ENCODE measurements at places on chromosomes 3 and 15.

DNA sequence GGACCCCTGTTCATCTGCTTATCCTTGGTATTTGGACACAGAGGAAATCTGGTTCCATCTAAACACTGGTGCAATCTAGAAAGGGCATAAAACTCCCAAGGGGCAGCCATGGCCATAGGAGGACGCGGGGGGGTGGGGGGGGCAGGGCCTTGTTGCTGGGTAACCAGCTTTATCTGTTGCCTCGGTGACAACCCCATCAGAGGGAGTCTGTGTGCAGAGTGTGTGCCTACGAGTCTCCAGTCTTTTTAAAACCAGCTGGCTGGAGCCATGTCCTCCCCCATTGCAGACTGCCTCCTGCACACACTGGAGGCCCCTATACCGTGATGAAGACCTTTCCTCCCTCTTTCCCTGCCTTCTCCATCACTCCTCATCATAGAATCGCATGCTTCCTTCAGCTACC is 26.4 kb upstream of the CORO2B start:
- no peak for DNase-seq
- peaks cover 48% of the 10 kb centered on the region for H3K27me3 ChIP-seq
- H3K27ac ChIP-seq: no peak overlapping the region

DNA sequence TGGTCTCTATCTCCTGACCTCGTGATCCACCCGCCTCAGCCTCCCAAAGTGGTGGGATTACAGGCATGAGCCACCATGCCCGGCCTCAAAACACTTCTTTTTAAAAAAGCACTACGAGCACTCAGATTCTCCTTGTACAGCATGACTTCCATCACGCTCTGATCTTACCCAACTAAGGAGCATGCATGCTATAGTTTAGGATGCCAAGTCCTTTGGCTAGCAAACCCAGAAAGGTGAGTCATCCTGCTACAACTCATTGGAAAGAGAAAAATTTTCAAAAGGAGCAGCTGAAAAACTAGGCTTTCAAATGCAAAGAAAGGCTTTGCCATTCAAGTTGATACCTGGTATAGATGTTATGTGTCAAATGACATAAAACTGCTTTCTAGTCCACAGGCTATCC is 70.3 kb upstream of the PRICKLE2 start:
- H3K36me3 ChIP-seq: no peaks in the 10 kb centered on the region
- H3K27me3 ChIP-seq: no peaks in the 10 kb centered on the region
- H3K4me1 ChIP-seq: no peaks in the 10 kb centered on the region
- DNase-seq: no peak

DNA sequence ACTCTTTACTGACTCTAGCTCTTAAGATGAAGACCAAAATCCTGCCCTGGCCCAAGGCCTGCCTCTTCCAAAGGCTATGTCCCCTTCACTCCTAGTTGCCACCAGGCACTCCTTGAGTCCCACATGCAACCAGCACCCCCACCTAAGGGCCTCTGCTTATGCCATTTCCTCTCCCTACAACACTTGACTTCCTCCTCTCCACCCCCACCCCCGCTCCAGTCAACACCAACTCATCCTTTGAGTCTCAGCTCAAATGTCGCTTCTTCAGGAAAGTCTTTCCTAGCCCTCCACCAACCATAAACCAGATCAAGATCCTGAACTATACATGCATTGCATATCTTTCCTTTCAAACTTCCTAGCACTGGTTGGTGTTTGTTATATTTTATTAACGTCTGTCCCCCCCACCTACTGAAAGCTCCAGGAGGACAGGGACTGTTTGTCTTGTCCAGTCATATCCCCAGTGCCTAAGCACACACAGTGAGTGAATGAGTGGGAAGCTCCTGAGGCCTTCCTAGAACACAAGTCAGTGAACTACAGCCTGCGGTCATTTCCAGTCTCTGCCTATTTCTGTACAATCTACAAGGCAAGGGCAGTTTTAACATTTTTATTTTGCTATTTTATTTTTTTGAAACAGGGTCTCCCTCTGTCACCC is 7.3 kb downstream of the TBC1D2B start:
- peaks cover 52% of the 10 kb centered on the region for H3K36me3 ChIP-seq
- H3K4me3 ChIP-seq: peak overlapping the region; percentile 70
- no peaks in the 10 kb centered on the region for H3K27me3 ChIP-seq
- peaks cover 38% of the 10 kb centered on the region for H3K4me1 ChIP-seq

DNA sequence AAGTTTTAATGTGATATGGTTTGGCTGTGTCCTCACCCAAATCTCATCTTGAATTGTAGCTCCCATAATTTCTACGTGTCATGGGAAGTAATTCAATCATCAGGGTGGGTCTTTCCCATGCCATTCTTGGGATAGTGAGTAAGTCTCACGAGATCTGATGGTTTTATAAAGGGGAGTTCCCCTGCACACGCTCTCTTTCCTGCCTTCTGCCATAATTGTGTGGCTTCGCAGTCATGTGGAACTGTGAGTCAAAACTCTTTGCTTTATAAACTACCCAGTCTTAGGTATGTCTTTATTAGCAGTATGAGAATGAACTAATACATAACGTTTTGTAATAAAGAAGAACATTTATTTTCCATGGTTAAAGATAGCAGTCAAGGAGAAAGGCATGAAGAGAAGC is 39.2 kb upstream of the GOLIM4 start:
- no peaks in the 10 kb centered on the region for H3K27me3 ChIP-seq
- DNase-seq: no peak
- no peak overlapping the region for H3K27ac ChIP-seq

- no peaks in the 10 kb centered on the region for H3K27me3 ChIP-seq
- peaks cover 31% of the 10 kb centered on the region for H3K4me1 ChIP-seq
- no peak for DNase-seq
- peaks cover 13% of the 10 kb centered on the region for H3K36me3 ChIP-seq
- H3K4me3 ChIP-seq: peak overlapping the region; percentile 88
- H3K27ac ChIP-seq: peak overlapping the region; percentile 85
Measured at GRCh38 chr15:49620199-49620598, 419 bp downstream of the FAM227B start.

GRCh38 chr3:66469220-66469640 is 31.6 kb downstream of the LRIG1 start:
- peaks cover 20% of the 10 kb centered on the region for H3K36me3 ChIP-seq
- H3K4me3 ChIP-seq: peak overlapping the region; percentile 18
- H3K4me1 ChIP-seq: peaks cover 73% of the 10 kb centered on the region
- no peak for DNase-seq
- H3K27ac ChIP-seq: peak overlapping the region; percentile 65
- H3K27me3 ChIP-seq: no peaks in the 10 kb centered on the region

DNA sequence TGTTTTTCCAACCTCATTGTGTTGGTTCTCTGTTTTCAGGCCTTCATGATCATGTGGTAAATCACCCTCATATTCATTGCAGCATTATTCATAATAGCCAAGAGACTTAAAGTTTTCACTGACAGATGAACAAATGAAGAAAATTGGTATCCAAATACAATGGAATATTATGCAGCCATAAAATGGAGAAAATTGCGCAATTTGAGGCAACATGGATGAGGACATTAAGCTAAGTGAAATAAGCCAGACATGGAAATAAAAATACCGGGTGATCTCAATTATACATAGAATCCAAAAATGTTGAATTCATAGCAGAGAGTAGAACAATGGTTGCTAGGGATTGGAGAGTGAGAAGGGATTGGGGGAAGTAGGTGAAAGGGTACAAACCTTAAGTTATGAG is 491.9 kb upstream of the KCNMB2 start:
- H3K27ac ChIP-seq: no peak overlapping the region
- H3K27me3 ChIP-seq: no peaks in the 10 kb centered on the region
- DNase-seq: no peak
- no peaks in the 10 kb centered on the region for H3K4me1 ChIP-seq
- no peak overlapping the region for H3K4me3 ChIP-seq

DNA sequence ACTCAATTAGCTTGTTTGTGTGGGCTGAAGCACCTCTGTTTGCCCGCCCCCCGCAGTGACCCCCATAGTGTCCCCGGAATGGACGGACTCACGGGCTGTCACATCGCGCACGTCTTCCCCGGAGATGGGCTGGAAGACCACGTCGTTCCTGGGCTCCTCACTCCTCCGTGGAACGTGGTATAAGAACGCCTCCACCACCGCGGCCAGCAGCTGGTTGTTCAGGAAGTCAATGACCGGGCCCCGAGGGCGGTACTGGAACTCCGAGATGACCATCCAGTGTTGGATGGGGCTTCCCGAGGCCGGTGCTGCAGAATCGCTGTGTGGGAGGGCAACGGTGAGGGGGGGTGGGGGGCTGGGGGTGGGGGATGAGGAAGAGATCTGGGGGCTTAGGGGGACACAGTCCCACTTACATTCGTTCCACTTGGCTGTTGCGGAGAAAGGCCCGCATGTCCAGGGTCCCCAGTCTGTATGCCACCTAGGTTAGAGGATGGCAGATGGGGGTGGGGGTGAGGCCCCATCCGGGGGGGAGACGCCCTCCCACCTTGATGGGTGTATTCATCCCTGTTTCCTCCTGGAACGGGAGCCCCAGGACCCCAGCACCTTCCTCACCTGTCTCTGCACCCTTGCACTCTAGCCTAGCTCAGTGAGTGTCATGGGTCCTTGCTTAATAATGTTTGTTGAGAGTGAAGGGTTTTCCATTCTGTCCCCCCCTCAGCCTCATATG is 30.2 kb downstream of the MUC20 start:
- peaks cover 4% of the 10 kb centered on the region for H3K27me3 ChIP-seq
- H3K36me3 ChIP-seq: no peaks in the 10 kb centered on the region
- H3K27ac ChIP-seq: no peak overlapping the region
- no peak overlapping the region for H3K4me3 ChIP-seq

DNA sequence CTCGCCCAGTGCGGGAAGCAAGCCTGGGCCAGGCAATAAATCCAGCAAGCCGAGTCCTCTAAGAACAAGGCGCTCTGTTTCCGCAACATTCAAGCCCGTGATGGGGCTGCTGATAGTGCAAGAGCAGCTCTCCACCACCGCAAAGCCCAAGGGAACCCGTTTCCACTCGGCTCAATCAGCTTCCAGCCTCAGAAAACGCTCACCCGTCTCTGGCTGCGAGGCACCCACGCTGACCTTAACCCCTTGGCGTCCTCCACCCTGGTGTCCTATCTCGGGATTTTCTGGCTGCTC is 17.8 kb downstream of the SPATA12 start:
- no peak overlapping the region for H3K27ac ChIP-seq
- peak; percentile 20 for DNase-seq
- peak overlapping the region; percentile 51 for H3K4me3 ChIP-seq
- peaks cover 6% of the 10 kb centered on the region for H3K4me1 ChIP-seq
- H3K36me3 ChIP-seq: no peaks in the 10 kb centered on the region
- H3K27me3 ChIP-seq: peaks cover 59% of the 10 kb centered on the region

GRCh38 chr3:105399611-105400010 is 32.9 kb downstream of the ALCAM start:
- H3K4me1 ChIP-seq: no peaks in the 10 kb centered on the region
- no peak overlapping the region for H3K27ac ChIP-seq
- DNase-seq: no peak
- H3K36me3 ChIP-seq: peaks cover 8% of the 10 kb centered on the region
- H3K27me3 ChIP-seq: no peaks in the 10 kb centered on the region

GRCh38 chr3:99627062-99627826 is 11.2 kb upstream of the COL8A1 start:
- DNase-seq: no peak
- H3K4me3 ChIP-seq: no peak overlapping the region
- H3K4me1 ChIP-seq: peaks cover 4% of the 10 kb centered on the region
- no peaks in the 10 kb centered on the region for H3K36me3 ChIP-seq
- H3K27ac ChIP-seq: no peak overlapping the region

- H3K4me3 ChIP-seq: no peak overlapping the region
- H3K27me3 ChIP-seq: peaks cover 11% of the 10 kb centered on the region
- H3K27ac ChIP-seq: no peak overlapping the region
- DNase-seq: no peak
- peaks cover 25% of the 10 kb centered on the region for H3K4me1 ChIP-seq
- H3K36me3 ChIP-seq: no peaks in the 10 kb centered on the region
Measured at GRCh38 chr3:23760871-23761373, 44.8 kb upstream of the UBE2E1 start.

DNA sequence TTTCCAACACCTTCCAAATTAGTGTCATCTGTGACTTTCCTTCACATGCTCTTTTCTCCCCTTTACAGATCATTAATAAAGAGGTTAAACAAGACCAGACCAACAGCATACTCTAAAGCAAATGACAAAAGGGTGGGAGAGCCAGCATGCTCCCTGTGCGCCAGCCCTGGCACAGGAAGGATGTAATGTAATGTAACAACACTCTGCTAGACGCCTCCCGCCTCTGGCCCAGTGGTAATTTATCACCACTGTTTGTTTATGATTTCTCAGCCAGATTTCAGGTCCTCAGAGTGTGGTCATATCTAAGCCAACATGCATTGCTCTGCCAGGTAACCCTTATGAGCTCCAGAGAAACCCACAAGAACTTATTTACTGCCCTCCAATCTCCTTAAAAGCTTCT is 189.5 kb upstream of the WNT5A start:
- H3K27ac ChIP-seq: no peak overlapping the region
- no peak for DNase-seq
- H3K36me3 ChIP-seq: no peaks in the 10 kb centered on the region
- no peak overlapping the region for H3K4me3 ChIP-seq
- H3K4me1 ChIP-seq: no peaks in the 10 kb centered on the region

- no peaks in the 10 kb centered on the region for H3K27me3 ChIP-seq
- H3K27ac ChIP-seq: peak overlapping the region; percentile 19
- no peak for DNase-seq
- peaks cover 25% of the 10 kb centered on the region for H3K4me1 ChIP-seq
Measured at GRCh38 chr3:113607219-113607596, 74.9 kb downstream of the SIDT1 start.

- no peaks in the 10 kb centered on the region for H3K27me3 ChIP-seq
- no peak overlapping the region for H3K4me3 ChIP-seq
- DNase-seq: no peak
- H3K36me3 ChIP-seq: no peaks in the 10 kb centered on the region
- H3K27ac ChIP-seq: no peak overlapping the region
- H3K4me1 ChIP-seq: no peaks in the 10 kb centered on the region
Measured at GRCh38 chr3:99700631-99701268, 62.4 kb downstream of the COL8A1 start.

- peaks cover 50% of the 10 kb centered on the region for H3K4me1 ChIP-seq
- no peak overlapping the region for H3K27ac ChIP-seq
- DNase-seq: no peak
- H3K27me3 ChIP-seq: no peaks in the 10 kb centered on the region
- H3K36me3 ChIP-seq: peaks cover 24% of the 10 kb centered on the region
- no peak overlapping the region for H3K4me3 ChIP-seq
Measured at GRCh38 chr3:172089250-172089649, 49.9 kb downstream of the FNDC3B start.

DNA sequence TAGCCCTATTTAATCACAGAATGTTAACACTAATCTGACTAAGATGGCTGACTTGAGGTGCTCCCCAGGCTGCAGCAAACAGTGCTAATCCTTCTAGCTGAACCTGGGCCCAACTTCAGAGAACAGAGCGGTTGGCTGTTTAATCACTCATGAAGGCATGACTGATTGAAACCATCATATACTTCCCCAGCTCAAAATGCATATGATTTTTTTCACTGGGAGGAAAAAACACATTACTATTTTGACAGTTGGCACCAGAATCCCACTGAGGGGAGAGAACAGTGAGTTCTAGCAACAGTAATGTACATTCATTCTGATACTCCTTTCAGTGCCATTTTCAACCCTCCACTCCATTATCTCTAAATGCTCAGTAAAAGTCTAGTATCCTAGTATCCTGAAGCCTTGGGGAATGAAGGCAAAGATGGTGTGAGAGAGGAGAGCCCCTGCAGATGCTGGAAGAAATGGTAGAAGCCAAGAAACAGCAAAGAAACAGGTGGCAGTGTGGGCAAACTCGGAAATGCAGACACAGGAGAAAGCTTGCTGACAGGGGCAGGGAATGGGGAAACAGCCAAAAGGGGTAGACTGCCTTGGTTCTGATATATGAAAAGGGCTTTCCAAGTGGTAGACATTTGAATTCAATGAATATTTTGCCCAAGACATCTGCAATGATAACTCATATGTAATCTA is 34.4 kb upstream of the CASR start:
- H3K4me1 ChIP-seq: peaks cover 36% of the 10 kb centered on the region
- H3K27ac ChIP-seq: no peak overlapping the region
- no peak for DNase-seq
- H3K36me3 ChIP-seq: peaks cover 46% of the 10 kb centered on the region
- no peaks in the 10 kb centered on the region for H3K27me3 ChIP-seq
- H3K4me3 ChIP-seq: no peak overlapping the region
